Muscle of back (tissue), 13 donors: ENCODE measurements at places on chromosomes 7 and 10.
A peak's percentile ranks its signal among the peaks of the same experiment; 100 is the strongest.

- no peak for DNase-seq
Measured at GRCh38 chr7:114835303-114835702, 86.6 kb upstream of the MDFIC start.

DNA sequence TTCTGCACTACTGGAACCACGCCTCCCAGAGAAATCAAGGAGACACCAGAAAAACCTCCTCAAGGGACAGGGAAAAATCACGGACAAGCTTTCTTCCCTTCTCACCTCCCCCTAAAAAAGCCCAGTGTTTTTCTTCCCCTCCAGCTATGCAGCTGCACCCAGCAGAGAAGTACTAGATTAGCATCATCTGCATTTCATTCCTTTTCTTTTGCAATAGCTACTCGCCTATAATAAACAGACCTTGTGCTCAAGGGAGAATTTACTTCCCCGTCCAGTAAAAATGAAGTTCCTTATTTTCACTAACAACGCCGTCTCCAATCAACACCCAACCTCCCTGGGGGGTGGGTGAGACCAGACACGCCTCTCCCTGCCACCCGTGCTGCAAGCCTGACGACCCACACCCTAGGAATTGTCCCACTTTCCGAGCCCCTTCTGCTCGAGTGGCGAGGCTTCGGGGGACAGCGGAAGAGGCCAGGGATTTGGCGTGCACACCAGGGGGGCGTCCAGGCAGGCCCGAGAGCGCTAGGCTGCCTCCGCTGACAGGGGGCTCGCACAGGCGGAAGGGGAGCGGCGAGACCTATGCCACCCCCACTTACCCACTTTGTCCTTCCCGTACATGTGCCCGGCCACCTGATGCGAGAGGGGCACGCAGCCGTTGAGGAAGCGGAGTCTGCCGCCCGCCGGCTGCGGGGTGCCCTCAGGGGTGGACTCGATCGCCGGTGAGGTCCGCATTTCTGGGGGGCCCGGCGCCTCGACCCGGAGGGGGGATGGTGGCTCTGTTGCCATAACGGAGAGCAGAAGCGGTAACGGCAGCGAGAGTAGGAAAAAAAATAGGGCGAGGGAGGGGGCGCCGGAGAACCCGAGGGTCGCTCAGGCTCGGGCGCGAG lies 625 bp downstream of the IPMK start:
- peak; percentile 40 for DNase-seq

- no peak for DNase-seq
Measured at GRCh38 chr7:114008696-114009095, 89.9 kb upstream of the PPP1R3A start.

DNA sequence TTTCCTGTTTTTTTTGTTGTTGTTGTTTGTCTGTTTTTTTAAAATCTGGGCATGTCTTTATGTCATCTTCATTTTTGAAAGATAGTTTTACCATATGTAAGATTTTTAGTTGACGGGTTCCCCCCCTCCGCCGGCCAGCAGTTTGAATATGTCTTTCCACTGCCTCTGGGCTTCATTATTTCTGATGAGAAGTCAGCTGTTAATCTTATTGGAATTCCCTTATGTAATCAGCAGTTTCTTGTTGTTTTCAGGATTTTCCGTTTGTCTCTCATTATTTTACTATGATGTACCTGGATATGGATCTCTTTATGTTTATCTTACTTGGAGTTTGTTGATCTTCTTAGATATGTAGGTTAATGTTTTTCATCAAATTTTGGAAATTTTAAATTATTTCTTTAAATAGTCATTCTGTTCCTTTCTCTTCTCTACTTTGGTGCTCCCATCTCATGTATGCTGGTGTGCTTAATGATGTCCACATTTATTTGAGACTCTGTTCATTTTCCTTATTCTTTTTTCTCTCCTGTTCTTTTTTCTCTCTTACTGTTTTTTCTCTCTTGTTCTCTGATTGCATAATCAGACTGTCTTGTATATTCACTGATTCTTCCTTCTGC lies 9.7 kb downstream of the EXOC6 start:
- DNase-seq = no peak

DNA sequence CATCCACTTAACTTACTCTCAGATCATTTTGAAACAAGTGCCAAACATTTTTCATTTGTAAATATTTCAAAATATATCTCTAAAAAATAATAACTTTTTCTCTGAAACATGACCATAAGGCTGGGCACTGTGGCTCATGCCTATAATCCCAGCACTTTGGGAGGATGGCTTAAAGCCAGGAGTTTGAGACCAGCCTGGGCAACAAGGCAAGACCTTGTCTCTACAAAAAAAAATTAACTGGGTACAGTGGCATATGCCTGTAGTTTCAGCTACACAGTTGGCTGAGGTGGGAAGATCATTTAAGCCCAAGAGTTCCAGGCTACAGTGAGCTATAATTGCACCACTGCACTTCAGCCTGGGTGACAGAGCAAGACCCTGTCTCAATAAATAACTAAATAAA lies 36.4 kb downstream of the USP54 start:
- no peak for DNase-seq

- no peak for DNase-seq
Measured at GRCh38 chr10:33198610-33199009, 135.9 kb downstream of the NRP1 start.

- DNase-seq = peak; percentile 59
Measured at GRCh38 chr10:124745673-124746072, 1.5 kb upstream of the FAM53B start.

DNA sequence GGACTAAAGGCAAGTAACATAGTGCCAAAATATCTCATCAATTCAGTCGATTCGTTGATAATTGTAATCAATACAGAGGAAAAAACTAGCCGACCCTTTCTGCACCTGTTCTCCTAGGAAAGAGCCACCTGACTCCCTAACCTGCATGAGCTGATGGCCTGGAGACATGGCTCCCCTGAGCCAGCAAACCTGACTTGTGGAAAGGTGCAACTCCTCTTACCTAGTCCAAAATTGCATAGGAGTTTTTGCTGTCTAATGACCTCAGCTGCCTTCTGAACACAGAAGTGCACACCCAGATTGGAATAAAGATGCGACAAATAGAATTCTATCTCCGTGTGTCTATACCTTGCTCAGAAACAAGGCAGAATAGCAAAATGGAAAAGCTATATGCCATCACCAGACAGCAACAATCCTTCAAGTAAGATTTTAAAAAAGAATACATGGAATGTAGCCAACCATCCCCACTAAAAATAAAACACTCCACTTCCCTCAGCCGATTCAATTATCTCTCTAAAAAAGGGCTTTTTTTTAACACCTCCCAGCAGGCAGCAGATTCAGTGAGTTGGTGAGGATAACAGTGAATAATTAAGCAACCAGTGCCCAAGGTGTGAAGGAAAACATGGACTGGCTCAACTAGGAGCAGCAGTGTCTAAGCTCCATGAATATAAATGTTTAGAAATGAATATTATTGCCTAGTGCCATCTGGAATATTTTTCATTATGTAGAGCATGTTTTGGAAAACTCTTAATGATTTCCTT lies 26.6 kb upstream of the LMTK2 start:
- DNase-seq = no peak

GRCh38 chr7:54955296-54955695 lies 63.5 kb upstream of the EGFR start:
- DNase-seq = no peak

DNA sequence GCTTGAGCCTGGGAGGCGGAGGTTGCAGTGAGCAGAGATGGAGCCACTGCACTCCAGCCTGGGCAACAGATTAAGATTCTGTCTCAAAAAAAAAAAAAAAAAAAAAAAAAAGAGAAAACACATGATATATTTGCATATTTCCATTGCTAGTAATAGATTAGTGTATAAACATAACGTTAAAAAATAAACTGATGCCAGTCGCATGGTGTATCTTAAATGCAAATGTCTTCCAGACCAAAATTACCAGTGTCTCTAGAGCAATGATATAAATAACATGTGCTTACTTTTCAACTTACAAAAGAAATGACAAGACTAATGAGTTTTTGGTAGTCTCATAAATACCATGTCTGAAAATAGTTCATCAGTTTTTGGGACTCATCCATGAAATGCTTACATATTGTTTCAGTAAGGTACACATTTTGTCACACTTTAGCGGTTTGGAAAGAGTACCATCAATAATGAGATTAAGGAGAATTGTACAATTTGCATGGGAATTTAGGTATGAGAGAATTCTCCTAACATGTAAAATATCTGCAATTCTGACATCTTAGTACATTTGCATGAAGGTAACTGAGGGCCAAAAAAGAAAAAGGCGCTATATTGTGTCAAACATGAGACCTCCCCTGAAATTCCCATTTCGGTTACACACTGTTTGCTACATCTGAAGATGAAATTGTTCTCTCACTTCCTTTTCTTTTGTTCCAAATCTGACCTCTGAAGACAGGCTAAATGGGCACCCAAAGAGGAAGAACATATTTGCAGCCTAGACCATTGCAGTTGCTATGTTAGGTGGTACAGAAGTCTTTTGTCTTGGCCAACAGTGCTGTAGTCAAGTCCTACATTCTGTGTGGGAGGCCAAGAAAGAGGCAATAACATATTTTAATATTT lies 51.5 kb upstream of the PIP4K2A start:
- no peak for DNase-seq

DNA sequence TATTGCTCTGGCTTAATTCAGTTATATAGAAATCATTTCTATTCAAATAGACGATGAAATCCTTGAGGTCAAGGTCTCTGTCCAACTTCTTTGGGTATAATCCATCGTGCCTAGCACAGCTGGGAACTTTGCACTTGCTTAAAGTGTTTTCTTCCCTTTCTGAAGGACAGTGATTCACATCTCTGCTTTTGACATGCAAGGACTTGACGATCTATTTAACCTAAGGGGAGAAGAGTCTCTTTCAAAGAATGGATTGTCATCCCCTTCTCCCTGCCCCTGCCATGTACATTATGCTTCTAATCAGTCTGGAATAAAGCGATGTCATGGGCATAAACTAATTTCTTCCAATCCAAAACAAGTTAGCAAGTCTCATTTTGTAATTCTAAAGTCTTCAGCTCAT lies 488.6 kb downstream of the KCNMA1 start:
- no peak for DNase-seq

- no peak for DNase-seq
Measured at GRCh38 chr7:28304290-28304689, 108.0 kb upstream of the CREB5 start.

DNA sequence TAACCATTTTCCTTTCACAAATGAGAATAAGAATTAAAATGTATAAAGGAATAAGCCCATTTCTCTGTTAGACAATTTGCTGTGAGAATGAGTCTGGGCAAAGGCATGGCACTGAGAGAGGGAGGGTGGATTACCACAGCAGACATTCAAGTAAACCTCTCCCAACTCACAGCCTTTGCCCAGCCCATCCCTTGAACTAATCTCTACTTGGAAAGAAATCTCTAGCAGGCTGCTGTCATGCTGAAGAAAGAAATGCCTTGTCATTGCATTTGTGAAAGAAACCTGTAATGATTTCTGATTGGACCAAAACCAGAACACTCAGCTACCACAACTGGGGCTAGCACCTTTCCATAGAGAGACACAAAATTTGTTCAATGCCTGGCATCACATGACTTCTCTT lies 39.2 kb downstream of the CH25H start:
- no peak for DNase-seq

- DNase-seq = peak; percentile 67
Measured at GRCh38 chr7:20351901-20352300, 21.2 kb downstream of the ITGB8 start.

DNA sequence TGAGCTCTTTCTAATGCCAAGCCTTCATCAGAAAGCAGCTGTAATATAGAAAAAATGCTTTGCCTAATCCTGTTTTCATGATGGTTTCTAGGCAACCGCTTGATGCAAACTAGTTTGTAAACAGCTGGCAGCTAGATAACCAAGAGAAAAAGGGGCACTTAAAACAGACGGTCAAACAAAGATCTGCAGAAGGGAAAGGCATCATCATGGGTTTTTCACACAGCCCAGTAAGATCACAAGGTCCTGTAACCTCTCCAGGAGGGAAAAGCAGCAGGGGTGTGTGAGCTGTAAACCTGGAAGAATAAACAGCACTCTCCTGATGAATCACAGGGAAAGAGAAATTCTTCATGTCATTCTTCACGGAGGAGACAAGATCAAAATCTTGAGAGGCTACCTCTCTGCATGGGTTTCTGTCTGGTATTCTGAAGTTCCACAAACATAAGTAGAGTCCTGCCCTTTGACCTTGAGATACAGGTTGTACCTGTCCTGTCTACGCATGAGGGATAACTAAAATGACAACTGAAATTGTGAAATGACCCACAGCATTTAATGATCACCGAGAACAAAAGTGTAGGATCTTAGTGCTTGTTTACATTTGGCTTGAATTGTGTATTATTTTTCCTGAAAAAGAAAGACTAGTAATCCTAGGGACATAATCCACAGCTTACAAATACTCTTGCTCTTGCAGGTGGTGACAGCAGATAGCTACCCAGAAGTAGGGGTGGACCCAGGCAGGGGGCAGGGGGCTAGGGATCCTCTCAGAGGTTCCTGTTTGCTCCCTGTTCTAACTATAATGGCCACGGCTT lies 48.0 kb downstream of the CREB3L2 start:
- peak; percentile 82 for DNase-seq

DNA sequence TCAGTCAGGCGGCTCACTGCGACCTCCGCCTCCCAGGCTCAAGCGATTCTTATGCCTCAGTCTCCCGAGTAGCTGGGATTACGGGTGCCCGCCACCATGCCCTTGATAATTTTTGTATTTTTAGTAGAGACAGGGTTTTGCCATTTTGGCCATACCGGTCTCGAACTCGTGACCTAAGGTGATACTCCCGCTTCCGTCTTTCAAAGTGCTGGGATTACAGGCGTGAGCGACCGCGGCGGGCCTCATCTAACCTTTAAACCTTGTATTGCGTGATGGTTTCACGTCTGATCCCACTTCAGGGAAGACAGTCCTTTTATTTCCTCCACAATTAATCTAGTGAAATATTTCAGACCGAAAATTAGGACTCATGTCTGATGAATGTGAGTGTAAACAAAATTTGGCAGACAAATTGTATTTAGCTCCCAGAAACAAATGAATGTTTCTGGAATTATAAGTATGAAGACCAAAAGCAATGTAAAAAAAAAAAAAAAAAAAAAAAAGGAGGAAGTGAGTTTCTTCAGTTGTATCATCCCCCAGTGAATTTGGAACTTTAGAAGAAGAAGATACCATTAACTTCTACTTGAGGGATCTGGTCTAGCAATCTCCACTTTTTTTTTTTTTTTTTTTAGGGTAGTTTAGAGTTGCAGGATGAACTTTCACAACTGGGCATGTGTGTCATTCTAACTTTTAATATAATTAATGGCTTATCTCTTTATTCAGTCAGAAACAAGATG lies 1.6 kb downstream of the NUP42 start:
- DNase-seq = no peak
